ENCODE measurements at places on chromosomes 7 and 10.
A peak's percentile ranks its signal among the peaks of the same experiment; 100 is the strongest.

DNA sequence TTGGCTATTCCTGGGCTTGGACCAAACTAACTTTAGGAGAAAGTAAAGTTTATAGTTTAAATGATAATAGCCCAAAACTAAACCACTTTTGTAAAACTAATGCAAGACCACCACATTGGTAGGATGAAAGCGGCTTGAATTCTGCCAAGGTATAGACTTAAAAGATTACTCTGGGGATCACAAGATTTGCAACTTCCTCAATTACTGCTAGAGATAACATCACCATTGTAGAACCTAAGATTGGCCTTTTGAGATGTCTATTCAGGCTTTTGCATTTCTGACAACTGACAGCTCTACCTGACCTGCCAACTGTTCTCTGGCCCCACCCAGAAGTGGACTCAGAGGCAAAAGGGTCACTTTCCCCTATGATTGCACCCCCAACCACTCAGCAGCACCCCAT, 162.4 kb downstream of the TNS3 start:
- DNase-seq, result no peak

DNA sequence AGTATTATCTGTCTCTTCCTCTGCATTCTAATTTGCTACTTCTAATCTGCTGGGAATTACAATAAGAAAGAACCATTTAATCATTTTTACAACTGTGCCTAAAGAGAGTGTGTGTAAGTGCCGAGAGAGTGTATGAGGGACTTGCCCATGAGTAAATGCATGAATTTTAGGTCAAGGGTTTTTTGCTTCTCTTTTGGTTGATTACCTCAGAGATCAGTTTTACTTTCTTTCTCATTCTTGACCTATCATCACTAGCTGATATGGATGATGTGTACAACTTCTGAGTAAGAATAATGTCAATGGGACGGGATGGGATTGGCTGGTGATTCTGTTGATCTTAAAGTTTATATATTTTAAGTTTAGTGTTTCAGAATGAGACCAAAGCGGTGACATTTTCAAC, 47.8 kb downstream of the IKZF1 start:
- no peak for DNase-seq

- no peak for DNase-seq
Measured at GRCh38 chr7:66778201-66778600, 37.7 kb downstream of the RABGEF1 start.

DNA sequence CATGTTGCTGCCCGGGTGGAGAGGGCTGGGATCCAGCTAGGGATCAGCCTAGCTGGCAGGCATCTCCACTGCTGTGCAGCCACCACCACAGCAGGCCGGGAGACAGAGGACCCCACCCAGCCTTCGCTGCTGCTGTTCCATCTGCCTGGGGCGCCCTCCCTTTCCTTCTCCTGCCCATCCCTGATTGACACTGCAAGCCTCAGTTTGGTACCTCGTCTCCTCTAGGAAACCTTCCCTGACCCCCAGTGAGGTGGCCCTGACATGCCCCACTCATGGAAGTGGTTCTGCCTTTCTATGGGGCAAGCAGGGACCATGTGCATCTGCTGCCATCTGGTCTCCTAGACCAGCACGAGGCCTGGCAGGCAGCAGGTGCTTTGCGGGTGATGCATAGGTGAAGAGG, 30.4 kb upstream of the DPYSL4 start:
- DNase-seq, result no peak

GRCh38 chr10:6719561-6719960, 139.5 kb upstream of the PRKCQ start:
- DNase-seq, result no peak

- no peak for DNase-seq
Measured at GRCh38 chr7:36309301-36309700, 80.4 kb upstream of the ANLN start.

DNA sequence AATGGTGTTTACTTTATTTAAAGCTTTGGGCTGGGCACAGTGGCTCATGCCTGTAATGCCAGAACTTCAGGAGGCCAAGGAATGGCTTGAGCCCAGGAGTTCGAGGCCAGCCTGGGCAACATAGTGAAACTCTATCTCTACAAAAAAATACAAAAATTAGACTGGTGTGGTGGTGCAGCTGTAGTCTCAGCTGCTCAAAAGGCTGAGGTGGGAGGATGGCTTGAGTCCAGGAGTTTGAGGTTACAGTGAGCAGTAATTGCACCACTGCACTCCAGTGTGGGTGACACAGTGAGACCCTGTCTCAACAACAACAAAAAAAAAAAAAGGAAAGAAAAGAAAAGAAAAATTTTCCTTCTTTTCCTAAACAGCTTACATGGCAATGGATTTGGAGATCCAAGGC, 22.0 kb downstream of the SLC16A9 start:
- no peak for DNase-seq

DNA sequence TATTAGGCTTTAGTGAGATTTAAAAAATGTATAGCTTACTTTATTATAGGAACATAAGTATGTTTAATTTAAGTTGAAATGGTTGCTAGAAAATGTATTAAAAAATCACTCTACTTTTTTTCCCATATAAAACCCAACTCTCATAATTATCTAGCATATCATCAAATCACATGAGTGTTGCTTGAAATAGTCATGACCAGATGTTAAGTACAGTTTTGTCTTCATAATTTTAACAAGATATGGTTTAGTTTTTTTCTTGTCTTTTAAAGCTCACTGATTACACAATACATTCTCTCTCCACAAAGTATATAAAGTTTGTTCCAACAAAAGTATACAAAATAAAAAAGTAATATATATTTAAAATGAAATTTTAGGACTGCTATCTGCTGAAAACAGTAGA, 82.8 kb downstream of the HGF start:
- DNase-seq, result no peak

DNA sequence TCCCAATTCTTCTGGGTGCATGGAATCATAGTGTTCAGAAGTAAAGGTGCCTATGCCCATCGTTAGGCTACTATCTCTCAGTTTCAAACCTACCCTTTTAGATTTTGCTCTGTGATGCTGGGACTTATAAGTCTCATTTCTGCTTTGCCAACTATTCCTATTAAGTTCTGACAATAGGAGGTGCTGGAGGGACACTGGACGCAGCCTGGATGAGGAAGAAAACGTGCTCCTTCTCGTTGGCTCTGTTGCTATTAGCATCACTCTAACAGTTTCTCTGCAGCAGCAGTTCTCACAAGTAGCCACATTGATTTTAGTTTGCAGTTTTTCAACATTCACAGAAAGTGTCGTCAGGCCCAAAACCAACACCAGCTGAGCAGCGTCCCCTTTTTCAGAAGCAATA, 72.4 kb downstream of the ABCC2 start:
- peak; percentile 69 for DNase-seq

GRCh38 chr7:157250605-157251228, 86.1 kb upstream of the DNAJB6 start:
- peak; percentile 72 for DNase-seq

- DNase-seq, result no peak
Measured at GRCh38 chr7:110885474-110885873, 205.5 kb upstream of the LRRN3 start.

DNA sequence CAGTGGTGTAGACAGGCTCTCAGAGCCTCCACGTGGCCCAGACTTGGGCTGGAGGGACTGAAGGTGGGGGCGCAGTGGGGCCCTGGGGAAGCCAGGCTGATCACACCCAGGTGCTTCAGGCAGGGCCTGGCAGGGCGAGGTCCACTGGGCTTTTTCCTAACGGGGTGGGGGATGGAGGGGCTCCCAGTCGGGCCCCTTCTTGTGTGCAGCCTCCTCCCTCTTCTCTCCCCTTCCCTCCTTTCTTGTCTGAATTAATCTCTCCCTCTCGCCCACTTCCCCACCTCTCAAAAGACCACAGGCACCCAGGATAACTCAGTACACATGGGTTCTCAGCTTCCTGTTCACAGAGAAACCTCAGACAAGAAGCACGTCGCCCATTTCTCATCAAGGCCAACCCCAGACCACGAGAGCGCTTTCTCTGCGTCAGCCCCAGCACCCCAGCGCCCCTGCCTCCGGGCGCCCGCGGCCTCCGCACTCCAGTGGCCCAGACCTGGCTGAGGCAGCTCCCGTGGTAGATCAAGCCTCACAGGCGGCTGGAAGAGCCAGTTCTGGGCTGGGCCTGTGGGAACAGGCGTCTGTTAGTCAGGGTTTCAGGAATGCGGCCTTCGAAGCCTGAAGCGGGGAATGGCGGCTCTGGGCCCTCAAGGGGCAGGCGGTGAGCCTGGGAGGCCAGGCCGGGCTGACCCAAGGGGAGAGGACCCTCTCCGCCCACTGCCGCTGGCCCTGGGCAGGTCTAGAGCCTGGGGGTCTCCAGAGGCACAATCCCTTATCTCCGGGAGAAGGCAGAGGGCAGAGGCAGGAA, 50.6 kb downstream of the PWWP2B start:
- peak; percentile 44 for DNase-seq

- DNase-seq, result peak; percentile 70
Measured at GRCh38 chr7:35906191-35906908, 105.5 kb downstream of the SEPTIN7 start.

GRCh38 chr10:47286116-47286505, 13.9 kb upstream of the GDF10 start:
- no peak for DNase-seq

DNA sequence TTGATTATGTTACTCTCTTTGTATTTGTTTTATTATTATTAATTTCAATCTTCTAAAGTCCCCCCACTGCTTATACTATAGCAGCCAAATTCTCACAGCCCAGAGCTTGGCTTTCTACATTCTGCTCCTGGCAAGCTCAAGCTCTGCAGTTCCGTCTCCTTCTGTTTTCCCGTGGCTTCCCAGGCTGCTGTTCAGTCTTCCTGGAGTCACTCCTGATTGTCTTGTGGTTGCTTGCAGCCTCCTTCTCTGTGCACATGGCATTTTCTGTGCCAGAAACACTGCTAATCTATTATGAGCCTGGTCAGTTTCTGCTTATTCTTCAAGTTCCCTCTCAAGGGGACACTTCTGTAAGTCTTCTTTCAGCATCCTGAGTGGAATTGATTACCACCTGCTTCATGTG, 533.7 kb upstream of the IGFBP3 start:
- no peak for DNase-seq

GRCh38 chr7:129789652-129790051, 163.1 kb downstream of the UBE2H start:
- DNase-seq, result no peak

DNA sequence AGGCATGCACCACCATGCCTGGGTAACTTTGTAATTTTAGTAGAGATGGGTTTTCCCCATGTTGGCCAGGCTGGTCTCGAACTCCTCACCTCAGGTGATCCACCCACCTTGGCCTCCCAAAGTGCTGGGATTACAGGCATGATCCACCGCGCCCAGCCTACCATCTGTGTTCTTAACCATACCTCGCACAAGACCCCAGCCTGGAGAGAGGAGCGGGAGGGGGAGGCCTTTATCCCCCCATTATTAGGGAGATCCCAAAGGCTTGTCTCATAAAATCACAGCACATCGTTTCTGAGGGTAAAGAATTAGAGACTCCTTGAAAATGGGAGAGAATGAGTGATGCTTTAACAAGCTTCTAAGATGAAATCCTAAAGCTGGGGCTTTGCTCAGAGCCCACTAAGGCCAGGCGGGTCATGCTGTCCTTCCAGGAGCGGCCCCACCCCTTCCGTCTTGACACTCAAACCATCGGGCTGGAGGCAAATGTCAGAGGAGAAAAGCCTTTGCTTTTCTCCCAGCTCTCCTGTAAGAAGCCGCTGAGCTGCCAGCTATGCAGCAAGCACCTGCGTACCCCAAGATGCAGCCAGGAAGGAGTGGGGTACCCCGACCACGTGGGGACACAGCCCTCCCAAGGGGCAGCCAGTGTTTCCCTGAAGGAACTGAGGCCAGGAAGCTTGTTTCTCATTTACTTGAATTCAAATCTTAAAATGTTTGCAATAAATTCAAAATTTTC, 339.7 kb downstream of the PTPRN2 start:
- no peak for DNase-seq
